Foreskin melanocyte (primary cell): ENCODE measurements at places on chromosomes 12 and 14.
A peak's percentile ranks its signal among the peaks of the same experiment; 100 is the strongest.

- DNase-seq = no peak
Observed at GRCh38 chr14:34742270-34743115, 28.1 kb upstream of the CFL2 start.

DNA sequence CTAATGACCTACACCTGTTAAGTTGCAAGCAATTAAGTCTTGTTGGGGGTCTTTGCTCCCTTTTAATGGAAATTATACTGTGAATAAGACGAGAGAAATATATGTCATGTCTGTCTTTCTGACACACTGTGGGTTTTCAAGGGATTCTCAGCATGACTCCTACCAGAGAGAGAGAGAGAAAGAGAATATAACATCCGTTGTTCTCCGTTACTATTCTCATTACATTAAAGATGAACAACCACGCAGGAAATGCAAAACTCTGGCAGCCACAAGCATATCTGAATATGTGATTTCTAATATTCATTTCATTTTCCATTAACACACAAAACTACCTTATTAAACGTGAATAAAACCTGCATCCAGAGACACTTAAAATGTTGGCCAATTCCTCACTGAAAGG is 67.3 kb upstream of the EGLN3 start:
- DNase-seq = no peak

DNA sequence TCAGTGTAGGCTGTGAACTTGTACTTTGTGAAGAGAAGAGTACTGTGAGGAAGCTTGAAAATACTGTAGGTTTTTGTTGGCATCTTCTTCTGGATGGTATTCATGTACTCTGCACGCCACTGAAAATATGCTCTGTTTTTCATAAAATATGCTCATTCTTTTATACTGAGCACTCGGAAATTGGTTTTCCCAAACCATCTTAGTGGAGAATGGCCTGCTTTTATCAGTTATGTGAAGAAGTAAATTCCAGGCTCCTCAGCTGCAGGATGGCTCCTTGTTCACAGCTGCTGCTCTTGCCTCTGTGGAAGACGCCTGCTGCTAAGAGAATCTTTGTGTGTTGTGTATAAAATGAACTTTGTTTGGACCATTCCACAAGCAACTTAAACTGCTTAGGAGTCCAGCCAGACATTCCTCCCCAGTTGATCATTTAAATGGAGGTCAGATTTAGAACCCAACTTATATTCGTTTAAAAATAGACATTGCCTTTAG is 443.5 kb upstream of the RGS6 start:
- DNase-seq = peak; percentile 50

DNA sequence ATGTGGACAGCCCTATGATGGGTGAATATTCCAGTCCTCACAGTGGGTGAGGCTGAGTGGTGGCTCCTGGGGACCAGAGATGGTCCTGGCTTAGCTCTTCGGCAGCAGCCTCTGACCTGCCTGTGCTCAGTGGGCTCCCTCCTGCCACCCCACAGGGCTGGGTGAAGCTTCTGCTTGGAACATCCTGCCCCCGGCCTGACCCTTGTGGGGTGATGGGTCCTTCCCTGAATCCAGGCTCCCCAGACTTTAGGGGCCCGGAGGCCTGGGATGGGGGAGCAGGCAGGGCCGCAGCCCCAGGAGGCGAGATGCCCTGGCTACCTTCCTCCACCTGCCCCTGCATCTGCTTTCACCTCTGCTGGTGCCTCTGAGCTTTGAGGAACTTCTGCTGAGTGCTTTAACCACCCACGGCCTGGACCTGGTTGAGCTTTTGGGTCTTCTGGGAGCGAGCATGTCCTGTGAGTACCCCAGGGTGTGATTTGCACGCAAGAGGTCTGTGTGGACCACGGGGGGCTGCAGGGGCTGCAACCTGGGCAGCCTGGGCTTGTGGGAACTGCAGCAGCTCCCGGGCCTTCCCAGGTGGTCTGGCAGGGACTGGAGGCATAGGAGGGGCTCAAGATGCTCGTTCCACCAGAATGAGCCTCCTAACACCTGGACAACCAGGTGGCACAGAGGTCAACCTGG is 159.5 kb downstream of the KIF26A start:
- DNase-seq = no peak

DNA sequence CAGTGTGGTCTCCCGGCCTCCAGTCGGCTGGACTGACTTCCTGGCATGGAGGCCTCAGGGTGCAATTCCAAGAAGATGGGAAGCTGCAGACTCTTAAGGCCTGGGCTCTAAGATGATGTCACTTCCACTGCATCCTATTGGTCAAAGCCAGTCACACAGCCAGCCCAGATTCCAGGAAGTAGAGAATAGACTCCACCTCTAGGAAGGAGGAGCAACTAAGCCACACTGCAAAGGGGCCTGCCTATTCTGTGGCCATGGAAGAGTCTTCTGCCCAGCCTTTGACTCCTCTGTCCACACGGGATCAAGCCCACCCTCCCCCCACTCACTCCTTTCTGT is 103.9 kb upstream of the RFLNA start:
- DNase-seq = peak; percentile 8

DNA sequence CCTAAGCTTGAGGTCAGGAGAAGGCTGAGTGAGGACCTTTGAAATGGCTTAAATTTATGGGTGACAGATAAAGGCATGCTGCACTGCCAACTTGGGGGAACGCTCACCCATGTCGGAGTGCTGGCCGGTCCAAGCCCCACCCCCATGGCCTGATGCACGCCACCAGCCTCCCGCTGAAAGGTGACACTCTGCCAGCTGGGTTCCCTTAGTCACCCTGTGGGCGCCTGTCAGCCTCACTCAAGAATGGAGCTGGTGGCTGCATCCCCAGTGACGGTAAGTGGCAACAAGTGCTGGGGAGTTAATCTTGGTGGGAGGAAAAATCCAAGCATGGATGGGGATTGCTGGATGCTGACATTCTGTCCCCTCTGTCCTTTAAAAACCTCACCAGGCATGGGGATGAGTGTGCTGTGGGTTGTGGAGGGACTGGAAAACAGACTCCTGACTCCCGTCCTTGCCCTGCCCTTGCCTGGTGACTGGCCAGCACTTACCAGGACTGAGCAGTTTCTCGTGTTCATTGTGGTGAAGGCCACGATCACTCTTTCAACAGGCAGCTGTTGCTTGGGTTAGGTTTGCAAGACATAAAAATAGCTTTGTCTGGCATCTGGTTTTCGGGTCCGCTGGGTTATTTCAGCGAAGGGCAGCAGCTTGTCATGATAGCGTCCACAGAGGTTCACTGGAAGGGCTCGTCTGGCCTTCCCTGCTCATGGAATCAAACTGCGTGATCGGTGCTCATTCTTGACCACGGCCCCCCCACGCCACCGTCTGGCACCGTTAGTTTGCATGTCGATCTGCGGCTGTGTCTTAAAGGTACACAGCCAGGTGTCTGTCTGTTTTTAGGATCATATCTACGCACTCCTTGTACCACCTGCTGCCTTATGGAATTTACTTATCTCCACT is 15.0 kb downstream of the ACACB start:
- no peak for DNase-seq

- DNase-seq = no peak
Observed at GRCh38 chr14:20714593-20715250, 26.2 kb downstream of the ANG start.

- no peak for DNase-seq
Observed at GRCh38 chr12:18562531-18562930, 175.3 kb downstream of the PLCZ1 start.

DNA sequence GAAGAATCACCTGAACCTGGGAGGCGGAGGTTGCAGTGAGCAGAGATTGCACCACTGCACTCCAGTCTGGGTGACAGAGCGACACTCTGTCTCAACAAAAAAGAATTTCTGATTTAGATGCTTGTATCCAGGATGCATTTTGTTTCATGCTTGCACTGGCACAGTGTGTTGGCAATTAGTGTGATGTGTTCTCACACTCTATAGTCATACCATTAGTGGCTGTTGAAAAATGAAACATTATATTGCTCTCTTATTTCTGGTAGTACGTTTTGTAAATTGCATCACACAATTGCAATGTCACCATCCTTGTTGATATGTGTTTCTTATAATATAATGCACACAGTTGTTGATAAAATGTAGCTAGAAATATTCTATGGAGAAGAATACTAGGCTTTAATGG is 51.3 kb upstream of the RMST start:
- DNase-seq = no peak

DNA sequence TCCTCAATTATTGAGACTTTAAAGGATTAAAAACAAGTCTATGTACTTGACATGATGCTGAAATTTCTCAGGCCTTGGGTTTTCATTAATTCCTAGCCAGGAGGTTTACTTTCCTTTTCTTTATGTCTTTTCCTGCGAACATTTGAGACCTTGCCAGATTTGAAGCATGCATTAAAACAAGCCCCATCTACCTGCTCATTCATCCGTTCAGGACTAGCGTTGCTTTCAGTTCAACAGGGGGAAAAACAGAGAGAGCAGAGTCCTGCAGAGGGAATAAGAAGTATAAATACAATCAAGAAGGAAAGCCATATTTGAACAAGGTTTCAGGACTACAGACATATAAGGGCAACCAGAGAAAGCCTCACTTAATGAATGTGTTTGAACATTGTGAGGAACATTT is 542.4 kb downstream of the DIO2 start:
- DNase-seq = no peak

DNA sequence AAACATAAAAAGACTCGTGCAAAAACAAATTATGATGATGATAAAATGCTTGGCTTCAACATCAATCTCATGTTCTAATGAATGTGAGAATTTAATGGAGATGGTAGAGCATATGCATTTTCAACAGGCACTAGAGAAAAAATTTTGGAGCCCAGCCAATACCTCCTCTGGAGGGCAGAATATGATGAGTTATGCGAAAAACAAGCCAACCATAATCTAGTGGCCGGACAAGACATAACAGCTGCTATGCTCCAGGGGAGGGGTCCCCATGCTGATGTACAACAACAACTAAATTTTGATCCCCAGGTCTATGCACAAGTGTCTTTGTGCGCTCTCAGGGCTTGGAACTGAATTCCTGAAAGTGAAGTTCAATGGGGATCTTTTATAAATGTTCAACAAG is 1197.5 kb downstream of the LRFN5 start:
- no peak for DNase-seq

GRCh38 chr12:113528606-113529293 is 57.1 kb upstream of the LHX5 start:
- no peak for DNase-seq

DNA sequence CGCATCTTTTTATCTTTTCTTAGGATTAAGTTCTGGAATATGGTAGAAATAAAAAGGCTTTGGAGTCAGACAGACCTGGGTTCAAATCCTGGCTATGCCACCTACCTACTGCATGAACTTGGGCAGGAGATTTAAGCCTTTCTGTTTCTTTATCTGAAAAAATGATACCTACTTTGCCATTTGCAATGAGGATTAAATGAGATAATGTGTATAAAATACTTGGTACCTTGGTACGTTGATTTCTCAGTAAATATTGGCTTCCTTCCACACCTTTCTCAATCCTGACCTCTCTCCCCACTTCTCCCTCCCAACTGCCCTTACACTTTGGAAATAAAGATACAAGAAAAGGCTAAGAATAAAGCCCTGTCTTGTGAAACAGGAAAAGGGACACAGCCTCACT is 172.6 kb downstream of the PAX9 start:
- no peak for DNase-seq

- DNase-seq = no peak
Observed at GRCh38 chr12:80282226-80282625, 161.8 kb upstream of the PTPRQ start.

- no peak for DNase-seq
Observed at GRCh38 chr12:48977290-48978281, 536 bp upstream of the WNT1 start.

DNA sequence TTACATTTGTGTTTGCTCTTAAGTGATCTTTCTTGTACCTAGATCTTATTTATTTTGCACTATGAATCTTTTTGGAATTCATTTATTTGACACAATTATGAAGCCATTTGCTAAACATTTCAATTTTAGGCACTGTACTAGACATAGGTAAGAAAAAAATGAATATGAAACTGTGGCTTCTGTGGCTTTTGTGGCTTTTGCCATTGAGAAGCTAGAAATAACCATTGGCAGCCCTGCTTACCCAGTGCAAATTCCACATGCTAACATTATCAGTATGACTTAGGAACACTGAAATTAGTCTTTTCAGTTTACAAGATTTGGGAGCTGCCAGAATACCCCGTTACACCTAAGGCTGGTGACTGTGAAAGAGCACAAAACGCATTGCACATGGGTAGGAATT is 60.1 kb downstream of the FSCB start:
- DNase-seq = no peak

DNA sequence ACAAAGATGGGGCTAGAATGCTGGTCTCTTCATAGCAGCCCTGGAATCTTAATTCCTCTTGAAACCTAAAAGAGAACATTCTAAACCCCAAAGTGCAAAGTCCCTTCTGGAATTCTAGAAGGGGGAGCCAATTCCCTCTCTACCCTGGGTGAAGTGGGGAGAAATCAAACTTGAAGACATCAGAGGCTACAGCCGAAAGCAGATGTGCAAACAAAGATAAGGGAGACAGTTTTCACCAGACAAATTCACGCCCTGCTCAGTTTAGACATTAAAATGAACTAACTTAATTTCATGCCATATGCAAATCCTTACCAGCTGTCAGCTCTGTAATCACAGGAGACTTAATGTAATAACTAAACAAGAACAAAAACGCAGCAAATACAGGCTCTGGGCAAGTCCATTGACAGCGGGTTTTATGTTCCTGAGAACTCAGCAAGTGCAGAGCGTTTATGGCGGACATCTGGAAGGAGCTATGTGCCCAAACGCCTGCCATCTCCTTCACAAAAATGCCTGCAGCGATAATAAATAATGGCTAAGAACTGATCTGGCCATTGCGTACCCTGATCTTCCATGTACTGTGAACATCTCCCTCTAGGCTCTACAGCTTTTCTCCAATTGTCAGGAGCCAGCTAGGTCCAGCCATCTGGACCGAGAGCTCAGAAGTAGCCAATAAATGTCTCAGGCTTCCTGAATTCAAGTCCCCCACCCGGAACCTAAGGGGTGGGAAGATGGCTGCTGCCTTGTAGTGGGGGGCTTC is 19.1 kb upstream of the FICD start:
- no peak for DNase-seq

- DNase-seq = no peak
Observed at GRCh38 chr12:57498132-57498502, 10.2 kb downstream of the MARS1 start.

DNA sequence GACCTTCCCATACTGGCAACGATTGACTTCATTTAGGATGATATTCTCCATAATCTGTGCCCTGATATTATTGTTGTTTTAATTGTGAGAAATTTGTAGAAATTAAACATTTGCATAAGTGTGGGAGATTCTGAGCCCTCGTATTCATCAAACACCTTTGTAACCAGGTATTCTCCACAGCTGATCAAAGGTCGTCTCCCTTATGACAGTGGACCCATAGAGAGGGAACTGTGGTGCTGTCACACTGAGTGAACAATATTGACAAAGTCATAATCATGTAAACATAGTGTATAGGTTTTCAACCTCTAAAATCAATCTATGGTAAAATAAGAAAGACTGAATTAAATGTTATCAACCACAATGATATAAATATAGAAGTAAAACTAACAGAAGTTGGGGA is 14.9 kb upstream of the PLEKHG3 start:
- DNase-seq = no peak

DNA sequence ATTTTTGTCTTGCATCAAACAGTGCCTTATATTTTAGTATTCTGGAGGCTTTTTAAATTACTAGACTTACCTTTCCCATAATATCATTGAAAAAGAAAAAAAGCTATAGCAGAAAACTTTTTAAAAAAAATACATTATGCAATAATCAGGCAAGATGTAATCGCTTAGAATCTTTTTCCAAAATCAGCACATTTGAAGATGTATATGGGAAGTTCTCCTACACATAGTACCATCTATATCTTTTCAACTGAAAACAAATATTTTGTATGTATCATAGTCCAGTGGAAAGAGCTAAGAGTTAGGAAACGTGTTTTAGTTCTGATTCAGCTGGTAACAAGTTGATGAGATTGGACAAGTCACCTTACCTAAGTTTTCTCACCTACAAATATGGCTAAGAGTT is 70.6 kb downstream of the SLC41A2 start:
- no peak for DNase-seq
